ENCODE measurements at places on chromosomes 7 and 10.

- DNase-seq = peak; percentile 40
These were observed at the start of gene GIMAP8 for GRCh38 chr7:150450491-150451001. GIMAP8 (plus strand) TSS chr7:150450630; CDS start chr7:150466699, 16,069 bp downstream.

DNA sequence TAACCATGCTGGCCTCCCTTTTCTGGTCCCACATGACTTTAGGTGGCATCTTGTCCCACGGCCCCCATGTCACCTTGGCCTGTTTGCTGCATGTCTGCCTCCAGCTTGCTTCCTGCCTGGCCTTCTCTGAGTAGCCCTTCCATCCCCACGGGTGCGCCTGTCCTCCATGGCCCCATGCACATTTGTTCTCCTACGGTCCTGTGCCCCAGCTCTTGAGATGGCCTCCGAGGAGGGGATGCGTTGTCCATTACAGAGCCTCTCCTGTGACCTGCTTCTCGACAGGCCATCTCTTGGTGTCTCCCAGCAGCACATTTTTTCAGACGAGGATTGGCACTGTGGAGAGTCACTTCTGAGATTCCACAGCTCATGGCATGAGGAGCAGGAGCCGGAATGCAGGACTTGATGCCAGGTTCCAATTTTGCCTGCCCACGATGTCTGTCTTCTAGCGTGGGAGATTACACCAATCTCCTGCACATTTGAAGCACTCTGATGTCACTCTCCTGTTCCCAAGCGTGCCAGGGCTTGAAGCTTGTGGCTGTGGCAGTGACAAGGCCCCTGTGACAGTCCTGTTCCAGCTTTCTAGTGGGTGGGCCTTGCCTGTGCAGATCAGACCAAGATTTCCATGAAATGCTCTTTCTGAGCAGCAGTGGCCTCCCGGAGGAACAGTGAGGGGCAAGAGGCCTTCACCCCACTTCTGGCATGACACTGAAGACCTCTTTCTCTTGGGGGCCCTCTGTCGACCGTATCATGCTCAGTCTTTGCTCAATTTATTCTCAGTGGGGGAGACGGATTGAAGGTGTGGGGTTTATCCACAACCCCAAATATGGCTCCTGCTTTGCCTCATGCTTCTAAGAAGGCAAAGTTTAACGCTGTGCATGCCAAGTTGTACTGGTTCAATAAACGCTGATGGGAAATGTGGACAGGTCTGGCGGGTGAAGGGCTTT, 13.4 kb downstream of the WDFY4 start:
- no peak for DNase-seq

GRCh38 chr7:19262826-19263225, 117.6 kb upstream of the FERD3L start:
- no peak for DNase-seq

GRCh38 chr7:139635526-139636302, 112.2 kb downstream of the CLEC2L start:
- peak; percentile 35 for DNase-seq

GRCh38 chr10:129481641-129482040, 14.6 kb downstream of the MGMT start:
- no peak for DNase-seq

DNA sequence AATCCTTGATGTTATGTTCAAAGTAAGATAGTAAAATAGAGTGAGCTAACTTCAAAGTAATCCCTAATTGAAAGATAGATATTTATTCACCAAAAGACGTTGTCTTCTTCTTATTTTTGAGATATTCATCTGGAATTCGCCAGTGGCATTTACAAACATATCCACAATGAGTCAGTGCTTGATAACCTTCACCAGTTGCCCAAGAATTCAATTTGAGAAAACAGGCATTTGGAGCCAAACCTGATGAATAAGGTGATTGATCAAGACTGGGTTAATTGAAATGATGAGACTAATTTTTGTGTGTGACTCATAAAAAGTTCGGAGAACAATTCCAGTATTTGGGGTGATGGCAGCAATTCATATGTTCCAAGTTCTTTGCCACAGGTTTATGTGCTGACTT, 344.0 kb downstream of the ARL4A start:
- DNase-seq = no peak

- no peak for DNase-seq
These were observed 484.7 kb upstream of the NRP1 start for GRCh38 chr10:33819206-33819605.

- no peak for DNase-seq
These were observed 60.5 kb upstream of the C10orf90 start for GRCh38 chr10:126730856-126731609.

DNA sequence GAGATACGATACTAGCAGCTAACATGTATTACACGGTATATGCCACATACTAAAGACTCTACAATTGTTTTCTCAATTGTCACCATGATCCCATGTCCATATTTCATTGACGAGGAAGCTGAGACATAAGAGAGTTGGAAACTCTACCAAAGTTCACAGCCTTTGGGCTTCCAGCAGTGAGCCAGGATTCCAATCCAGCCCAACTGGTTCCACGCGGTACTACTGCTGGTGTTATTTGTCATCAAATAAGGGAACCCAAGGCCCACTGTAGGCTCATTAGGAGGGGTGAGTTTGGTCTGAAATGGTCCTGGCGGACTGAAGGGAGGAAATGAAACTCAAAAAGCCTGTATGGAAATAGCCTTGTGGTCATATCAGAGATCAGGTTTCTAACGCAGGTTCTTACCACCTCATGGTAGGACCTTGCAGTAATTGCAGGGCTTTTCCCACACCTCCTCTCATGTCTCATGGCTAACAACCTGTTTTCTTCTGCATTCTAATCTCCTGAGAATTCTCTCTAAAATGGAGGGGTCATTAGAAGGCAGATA, 814.6 kb downstream of the LRMDA start:
- no peak for DNase-seq

DNA sequence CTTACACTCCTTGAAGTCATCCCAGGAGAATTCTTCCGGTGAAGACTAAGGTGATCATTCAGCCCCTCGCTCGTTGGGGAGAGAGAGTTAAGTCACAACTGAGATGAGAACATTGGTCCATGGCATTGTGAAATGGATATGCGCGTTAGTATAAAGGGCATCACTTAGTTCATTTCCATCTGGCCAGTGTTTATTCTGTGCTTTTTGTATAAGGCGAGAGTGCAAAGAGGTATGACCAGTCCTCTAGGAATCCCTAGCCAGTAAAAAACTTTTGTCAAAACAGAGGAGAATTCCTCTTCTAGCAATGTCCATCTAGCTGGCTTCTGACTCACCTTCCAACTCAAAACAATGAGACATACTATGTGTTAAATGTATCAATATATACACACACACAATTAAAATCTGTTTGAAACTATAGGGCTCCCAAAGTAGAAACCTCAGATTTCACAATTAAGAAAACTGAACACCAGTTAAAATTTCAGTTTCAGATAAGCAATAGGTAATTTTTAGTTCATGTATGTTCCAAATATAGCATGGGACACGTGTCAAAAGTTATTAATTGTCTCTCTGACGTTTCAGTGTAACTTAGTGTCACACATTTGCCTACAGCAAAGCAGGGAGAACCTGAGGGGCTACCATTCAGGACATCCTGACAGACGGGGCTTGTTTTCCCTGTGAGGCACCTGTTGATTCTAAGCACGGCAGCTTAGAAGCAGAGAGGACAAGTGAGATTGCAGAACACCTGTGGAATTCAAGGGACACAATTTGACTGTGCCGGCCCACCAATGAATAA, 158.9 kb downstream of the KLF6 start:
- DNase-seq = no peak

GRCh38 chr7:29005829-29006228, 47.7 kb upstream of the TRIL start:
- no peak for DNase-seq

GRCh38 chr10:113131613-113132261, 181.7 kb downstream of the TCF7L2 start:
- DNase-seq = no peak

DNA sequence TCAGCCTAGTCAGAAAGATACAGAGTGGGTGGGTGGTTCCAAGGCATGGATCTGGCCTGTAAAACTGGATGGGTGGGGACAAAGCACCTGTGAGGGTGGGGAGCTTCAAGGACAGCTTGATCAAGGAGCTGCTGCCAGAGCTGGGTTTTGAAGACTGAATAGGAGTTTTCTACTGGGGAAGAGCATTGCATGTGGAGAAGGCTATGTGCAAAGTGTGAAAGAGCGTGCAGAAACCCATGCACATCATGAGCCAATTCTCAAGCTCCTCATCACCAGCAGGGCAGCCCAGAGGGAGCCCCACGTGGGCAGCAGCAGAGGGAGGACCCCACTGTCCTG, 58.6 kb downstream of the PDGFA start:
- no peak for DNase-seq
